ENCODE measurements at places on chromosomes 7 and 10. TPM values are rescaled to one million over a fixed set of nuclear protein-coding genes. Genes with fewer than 3 reads are reported as not detected.

DNA sequence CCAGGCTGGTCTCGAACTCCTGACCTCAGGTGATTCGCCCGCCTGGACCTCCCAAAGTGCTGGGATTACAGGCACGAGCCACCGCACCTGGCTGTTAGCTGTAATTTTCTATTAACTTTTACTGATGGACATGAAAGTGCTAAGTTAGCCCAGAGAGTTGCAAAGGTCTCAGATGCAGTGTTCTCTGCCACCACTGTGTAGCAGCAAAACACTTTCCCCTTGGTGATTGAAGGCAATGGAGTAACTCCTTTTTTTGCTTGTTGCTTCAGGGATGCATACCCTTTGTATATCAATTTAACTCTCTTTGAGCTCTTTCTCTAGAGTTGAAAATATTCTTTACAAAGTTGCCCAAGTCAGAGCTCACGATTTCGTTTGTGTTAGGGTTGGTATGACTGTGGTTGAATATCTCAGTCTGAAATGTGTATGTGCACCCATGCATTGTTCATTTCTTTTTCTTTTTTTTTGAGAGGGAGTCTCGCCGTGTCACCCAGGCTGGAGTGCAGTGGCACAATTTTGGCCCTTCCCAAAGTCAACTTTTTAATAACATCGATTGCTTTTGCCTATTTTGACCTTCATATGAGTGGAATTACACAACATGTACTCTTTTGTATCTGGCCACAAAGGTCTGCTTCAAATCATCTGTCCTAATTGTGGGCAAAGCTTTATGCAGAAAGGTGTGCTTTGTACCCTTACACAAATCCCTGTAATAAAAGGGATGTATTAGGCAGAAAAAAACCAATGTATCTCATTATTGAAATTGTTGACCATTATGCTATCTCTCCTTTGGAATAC lies 52.6 kb downstream of the GTF2I start:
- no peak for DNase-seq

SMO gene
- 4.6 TPM for polyA plus RNA-seq

PRPS1L1 gene
- polyA plus RNA-seq: not detected

DNA sequence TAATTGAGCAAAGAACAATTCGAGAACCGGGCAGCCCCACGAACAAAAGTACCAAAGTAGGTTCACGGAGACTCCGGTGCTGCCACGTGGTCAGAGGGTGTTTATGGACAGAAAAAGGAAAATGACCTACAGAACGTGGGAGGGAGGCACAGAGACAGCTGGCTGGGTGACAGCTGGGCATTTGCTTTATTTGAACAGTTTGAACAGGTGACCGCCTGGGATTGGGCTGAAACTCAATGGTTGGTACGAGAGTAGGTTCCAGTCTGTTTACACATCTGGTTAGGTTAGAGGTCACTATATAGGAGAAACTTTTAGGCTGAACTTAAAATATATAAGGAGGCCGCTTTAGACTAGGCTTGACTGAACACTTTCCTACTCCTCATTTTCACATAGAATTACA lies 50.6 kb upstream of the CELF2 start:
- no peak for DNase-seq

GIMAP2 gene
- polyA plus RNA-seq: 32.5 TPM

GRCh38 chr7:134062460-134062859 lies 64.7 kb upstream of the LRGUK start:
- no peak for DNase-seq

GRCh38 chr10:77478247-77478961 lies 159.2 kb downstream of the KCNMA1 start:
- DNase-seq: no peak

MCM10 gene
- polyA plus RNA-seq: 0.27 TPM

CALU gene
- 22.2 TPM for polyA plus RNA-seq

TMEM213 gene
- polyA plus RNA-seq: 0.25 TPM

DNA sequence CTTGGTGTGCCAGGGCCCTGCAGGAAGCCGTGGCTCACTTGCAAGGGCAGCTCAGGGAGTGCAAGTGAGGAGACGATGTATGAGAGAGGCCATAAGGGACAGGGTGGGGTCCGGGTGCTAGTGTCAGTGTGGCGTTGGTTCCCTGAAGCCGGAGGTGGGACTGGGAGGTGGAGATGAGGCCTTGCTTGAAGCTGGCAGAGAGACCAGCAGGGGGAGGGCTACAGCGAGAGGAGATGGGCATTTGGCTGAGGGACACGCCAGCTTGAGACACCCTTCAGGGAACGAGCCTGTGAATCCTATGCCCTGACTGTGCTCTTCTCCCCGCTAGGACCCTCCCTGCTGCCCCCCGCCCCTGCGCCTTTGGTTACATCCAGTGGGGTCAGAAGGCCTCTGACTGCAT lies 529.1 kb downstream of the TCERG1L start:
- no peak for DNase-seq

TRUB1 gene
- 12.1 TPM for polyA plus RNA-seq

CARD11 gene
- polyA plus RNA-seq: 19.4 TPM

DNA sequence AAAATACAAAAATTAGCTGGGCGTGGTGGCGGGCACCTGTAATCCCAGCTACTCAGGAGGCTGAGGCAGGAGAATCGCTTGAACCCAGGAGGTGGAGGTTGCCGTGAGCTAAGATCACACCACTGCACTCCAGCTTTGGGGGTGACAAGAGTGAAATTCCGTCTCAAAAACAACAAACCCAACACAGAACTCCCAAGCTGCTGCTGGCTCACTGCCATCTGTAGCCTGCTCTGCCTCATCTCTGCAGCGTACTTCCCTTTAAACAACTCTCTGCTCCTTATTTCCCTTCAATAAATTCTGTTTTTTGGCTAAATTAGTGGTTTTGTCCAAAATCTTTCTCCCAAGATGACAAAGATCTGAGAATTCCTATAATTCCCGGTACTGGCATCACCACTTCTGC lies 189.2 kb upstream of the GALNT17 start:
- no peak for DNase-seq

DNA sequence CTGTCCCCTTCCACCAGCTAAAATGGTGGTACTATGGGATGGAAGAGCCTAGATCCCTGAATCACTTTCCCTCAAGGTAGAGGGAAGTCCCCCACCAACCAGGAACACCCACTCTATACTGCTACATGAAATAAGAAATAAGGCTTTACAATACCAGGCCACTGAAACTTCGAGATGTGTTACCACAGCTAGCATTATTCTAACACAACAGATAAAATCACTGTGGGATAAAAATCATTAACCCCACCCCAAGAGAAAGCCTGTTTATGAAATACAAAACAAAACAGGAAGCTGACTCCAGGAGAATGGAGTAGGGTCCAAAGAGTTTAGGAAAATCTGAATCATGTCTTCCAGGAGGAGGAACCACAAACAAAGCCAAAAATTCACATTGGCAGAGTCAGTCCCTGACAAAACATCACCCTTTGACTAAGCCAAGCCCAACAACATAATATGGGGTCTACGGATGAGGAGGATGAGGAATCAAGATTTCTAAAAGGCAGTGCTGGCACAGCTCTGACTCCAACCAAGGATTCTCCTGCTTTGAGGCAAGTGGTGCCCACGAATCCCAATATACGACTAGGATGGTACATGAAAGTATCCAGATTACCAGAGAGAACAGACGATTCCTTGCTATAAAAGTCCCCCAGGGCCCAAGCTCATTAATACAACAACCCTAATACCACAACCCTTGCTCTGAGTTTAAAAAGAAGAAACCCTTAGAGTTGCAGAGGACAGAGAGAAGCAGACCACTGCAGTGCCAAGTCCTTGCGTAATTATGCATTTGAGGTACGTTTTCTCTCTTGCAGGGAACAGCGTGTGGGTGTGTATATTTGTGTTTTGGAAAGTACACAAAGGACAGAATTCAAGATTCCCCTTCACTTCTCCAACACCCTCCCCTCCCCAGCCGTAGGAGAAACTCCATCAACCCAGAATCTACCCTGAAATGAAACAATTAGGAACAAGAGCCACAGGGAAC lies 23.7 kb downstream of the XPNPEP1 start:
- DNase-seq: no peak

DNA sequence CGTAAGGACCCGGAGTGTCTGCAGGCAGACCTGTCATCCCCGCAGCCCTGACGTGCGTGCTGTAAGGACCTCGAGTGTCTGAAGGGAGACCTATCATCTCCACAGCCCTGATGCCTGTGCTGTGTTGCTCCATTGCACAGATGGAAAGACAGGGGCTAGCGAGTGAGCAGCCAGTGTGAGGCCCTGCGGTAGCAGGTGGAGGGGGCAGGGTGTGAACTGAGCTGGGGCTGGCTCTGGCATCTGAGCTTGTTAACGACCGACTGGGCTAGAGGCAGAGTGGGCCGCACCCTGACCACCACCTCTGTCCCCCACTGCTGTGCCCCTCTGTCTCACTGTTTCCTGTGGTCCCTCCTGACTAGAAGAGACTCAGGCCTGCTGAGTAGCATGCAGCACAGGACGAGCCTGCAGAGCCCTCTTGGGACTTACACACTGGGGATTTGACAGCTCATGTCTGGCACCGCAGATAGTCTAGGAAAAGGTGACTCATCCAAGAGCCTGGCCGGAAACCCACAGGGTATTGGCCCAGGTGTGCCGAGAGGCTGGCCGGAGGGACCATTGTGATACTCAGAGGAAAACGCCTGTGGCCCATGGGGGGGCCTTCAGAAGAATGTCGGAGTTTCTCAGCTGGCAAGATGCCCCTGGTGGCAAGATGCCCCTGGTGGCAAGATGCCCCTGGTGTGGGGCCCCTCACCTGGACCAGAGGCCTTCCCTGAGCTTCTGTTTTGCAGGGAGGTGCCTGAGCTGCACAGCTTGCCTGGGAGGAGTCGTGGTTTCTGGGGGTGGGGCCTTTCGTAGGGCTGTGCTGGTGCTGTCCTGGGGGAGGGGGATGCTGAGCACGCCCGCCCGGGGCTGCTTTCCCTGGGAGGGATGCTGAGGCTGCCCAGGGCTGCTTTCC lies 34.3 kb downstream of the INPP5A start:
- DNase-seq: peak; percentile 36

GRCh38 chr7:152868122-152869040 lies 108.8 kb downstream of the ACTR3B start:
- DNase-seq: no peak

PKD2L1 gene
- 6.1 TPM for polyA plus RNA-seq

DNA sequence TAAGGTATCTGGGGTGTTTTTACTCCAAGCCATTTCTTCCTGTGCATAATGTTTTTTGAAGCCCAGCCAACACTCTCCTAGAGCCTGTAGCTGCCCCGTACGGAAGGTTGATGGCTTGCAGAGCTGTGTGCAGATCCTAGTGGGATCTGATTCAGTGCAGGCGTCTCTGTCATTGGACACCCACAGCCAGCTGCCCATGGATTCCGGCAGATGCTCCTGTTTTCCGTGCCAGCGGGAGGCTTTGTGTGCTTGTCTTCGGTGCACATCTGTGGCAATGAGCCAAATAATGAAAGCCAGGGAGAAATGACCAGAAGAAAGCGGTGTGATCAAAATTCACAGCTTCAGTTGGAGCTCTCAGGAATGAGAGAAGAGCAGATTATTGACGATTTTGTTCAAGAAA lies 426.4 kb downstream of the TYW1 start:
- DNase-seq: no peak

TMEM168 gene
- 15.7 TPM for polyA plus RNA-seq

- no peak for DNase-seq
Observed at GRCh38 chr10:69317175-69317604, 38.9 kb downstream of the HK1 start.

DNA sequence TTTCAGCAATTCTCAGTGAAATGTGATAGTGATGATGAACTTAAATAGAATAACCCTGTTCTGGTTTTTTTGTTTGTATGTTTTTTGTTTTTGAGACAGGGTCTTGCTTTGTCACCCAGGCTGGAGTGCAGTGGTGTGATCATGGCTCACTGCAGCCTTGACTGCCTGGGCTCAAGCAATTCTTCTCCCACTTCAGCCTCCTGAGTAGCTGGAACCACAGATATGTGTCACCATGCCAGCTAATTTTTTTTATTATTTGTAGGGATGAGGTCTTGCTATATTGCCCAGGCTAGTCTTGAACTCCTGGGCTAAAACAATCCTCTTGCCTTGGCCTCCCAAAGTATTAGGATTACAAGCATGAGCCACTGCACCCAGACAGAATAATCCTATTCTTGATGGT lies 14.3 kb upstream of the COL17A1 start:
- DNase-seq: no peak

DNA sequence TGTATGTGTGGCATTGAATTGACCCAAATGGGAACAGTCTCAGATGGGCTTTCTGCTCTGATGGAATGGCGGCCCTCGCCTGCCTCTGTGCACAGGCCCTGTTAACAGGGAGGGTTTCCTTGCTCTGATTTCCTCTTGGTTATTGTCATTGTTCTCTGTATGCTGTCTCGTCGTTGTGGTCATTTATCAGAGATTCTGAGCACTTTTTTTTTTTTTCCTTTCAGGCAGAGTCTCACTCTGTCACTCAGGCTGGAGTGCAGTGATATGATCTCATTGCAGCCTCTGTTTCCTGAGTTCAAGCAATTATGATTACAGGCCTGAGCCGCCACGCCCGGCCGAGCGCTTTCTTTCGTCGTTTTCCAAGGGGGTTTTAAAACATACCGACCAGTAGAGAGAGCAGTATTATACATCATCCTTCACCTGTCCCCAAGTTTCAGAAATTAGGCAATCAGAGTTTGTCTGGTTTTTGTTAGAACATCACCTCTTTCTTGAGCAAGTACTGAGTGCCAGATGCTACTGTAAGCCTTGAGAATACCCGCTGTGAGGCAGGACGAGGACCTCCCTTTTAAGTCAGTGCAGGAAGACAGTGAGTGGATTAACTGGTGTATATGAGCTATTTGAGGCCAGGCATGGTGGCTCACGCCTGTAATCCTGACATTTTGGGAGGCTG lies 6.5 kb downstream of the CHST12 start:
- no peak for DNase-seq

ADAM12 gene
- polyA plus RNA-seq: 0.96 TPM

SLC26A5 gene
- 0.07 TPM for polyA plus RNA-seq

- DNase-seq: no peak
Observed at GRCh38 chr7:150322114-150322832, 882 bp upstream of the LRRC61 start.

MYH16 gene
- 0.09 TPM for polyA plus RNA-seq

DNA sequence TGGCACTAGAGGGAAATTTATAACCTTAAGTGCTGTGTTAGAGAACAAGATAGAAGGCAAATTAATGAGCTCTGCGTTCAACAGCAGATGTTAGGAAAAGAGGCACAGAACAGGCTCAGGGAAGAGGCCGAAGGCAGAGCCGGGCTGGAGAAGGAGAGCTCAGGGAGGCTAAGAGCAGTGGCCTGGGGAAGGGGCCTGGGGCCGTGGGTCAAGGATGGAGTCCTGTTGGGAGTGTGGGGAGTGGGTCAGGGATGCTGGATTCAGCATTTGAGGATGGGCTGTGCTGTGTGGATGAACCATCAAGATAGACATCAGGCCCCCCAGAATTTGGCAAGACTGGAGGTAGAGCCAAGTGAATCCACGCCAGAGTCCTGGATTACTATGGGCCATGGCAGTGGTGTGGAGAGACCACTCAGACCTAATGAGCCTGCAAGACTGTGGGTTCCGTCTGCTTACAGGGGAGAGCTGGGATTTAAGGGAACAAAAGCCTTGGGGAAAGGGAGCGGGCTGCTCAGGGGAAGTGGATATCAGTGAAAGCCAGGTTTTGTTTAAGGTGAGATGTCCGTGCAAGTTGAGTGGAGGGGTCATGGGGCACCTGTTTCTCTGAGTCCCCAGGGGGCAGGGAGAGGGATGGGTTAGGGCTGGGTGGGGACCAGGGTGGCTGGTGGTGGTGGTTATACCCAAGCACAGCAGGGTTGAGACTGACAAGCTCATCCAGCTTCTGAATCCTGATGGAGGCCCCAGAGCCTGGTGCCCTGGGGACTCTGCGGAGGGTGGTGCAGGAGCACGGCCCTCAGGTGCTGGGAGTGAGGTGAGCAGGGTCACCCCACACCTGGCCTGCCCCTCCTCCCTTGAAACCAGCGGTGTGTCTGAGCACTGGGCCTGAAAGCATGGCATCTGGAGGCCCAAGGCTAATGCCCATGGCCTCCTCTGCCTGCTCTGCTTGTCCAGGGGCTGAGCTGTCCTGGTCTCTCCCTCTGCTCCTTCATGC lies 101.7 kb downstream of the BMS1 start:
- no peak for DNase-seq
